Renal cortex interstitium (tissue), 15 donors: ENCODE measurements at places on chromosomes 3 and 15.

GRCh38 chr3:113629584-113630421, 66.6 kb downstream of the USF3 start:
- peak; percentile 58 for DNase-seq

GRCh38 chr15:39747326-39747725, 35.3 kb downstream of the FSIP1 start:
- no peak for DNase-seq

DNA sequence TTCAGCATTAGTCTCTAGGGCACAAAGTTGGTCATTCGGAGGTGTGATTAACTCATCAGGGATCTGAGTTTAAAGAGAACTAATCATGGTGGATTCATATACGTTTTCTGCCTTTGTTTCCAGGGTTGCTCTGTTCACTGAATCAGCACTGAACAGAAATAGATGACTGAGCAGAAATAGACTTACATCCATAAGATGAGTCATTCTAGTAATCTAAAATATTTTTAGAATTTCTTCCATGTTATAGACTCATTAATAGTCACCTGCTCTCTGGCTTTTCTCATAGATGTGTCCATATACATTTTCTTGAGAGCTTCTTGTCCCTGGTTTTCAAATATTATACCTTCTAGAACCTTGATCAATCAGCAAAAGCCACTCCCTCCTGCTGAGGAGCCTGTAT, 837.6 kb upstream of the DPPA4 start:
- DNase-seq = no peak

- no peak for DNase-seq
These were observed 189.9 kb downstream of the TCF12 start for GRCh38 chr15:57108296-57108695.

- no peak for DNase-seq
These were observed 152.3 kb downstream of the ITPR1 start for GRCh38 chr3:4645468-4645867.

GRCh38 chr3:48686538-48687219, 964 bp upstream of the NCKIPSD start:
- DNase-seq = no peak

DNA sequence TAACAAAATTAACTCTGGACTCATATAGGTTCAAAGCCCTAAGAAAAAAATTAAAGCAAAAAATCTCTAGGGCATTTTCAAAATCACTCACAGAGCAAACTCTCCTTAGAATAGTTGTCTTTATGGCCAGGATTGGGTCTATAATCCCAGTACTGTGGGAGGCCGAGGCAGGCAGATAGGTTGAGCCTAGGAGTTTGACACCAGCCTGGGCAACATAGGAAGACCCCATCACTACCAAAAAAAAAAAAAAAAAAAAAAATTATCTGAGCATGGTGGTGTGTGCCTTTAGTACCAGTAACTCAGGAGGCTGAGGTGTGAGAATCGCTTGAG, 378.1 kb upstream of the TGFBR2 start:
- DNase-seq = no peak

GRCh38 chr3:139325551-139325950, 18.3 kb upstream of the MRPS22 start:
- DNase-seq = no peak

DNA sequence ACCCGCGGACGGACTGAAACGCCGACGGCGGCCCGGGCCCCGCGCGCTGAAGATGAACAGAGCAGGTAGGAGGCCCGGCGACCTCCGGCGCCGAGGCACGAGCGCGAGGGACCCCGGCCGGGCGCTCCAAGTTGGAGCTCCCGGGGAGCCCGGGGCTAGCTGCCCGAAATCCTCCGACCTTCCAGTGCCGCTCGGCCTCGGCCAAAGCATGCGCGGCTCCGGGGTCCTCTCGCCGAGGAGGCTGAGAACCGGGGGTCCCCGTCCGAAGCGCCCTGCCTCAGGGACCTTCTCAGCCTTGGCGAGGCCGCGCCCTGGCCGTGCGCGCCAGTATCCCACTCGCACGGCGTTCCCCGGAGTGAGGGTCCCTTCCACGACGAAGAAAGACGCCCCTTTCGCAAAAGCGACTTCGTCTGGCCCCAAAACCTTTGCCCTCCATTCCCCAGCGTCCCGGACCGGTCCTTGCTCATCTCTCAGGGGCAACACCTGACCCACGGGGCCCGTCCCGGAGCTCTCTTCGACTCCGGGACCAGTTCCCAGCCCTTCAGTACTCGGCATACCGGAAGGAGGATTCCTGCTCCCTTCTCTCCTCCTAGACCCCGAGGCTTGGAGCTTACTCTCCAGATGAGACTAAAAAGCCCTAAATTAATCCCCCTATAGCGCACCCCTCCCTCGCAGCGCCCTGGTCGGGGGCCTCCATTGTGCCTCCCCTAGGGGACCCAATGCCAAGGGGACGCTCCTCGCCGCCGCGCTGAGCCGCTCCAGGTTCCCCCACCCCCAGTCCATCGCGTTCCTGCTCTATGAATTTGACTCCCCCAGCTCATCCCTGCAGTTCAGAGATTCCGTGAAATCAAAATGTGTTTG, 7.7 kb upstream of the FGD5 start:
- no peak for DNase-seq

DNA sequence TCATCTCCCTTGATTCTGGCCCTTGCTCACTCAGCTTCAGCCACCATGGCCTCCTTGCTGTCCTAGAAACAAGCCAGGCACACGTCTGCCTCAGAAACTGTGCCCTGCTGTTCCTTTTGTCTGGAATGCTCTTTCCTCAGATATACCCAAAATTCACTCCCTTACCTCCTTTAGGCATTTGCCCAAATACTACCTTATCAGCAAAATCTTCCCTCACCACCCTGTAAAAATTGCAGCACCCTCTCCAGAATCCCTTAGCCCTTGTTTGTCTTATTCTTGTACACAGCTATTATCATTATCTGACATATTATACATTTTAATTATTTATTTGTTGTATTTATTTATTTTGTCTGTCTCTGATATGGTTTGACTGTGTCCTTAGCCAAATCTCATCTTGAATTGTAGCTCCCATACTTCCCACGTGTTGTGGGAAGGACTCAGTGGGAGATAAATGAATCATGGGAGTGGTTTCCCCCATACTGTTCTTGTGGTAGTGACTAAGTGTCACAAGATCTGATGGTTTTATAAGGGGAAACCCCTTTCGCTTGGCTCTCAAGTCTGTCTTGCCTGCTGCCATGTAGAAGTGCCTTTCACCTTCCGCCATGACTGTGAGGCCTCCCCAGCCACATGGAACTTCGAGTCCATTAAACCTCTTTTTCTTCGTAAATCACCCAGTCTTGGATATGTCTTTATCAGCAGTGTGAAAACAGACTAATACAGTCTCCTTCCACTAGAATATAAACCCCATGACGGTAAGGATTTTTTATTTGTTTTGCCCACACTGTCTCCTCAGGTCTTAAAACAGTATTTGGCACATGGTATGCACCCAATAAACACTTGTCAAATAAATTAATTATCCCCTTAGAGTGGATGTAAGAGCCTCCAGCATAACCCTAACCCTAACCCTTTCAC, 60.0 kb upstream of the STT3B start:
- DNase-seq = no peak

GRCh38 chr15:52427804-52428203, 100.9 kb downstream of the MYO5A start:
- DNase-seq = no peak

- DNase-seq = no peak
These were observed 101.8 kb downstream of the SCN11A start for GRCh38 chr3:38949994-38950393.

GRCh38 chr3:169244119-169244864, 419.2 kb downstream of the MECOM start:
- DNase-seq = no peak

- no peak for DNase-seq
These were observed 1.4 kb downstream of the CACNA2D3 start for GRCh38 chr3:54123776-54124196.

- no peak for DNase-seq
These were observed 44.2 kb downstream of the GRK7 start for GRCh38 chr3:141807277-141808033.

DNA sequence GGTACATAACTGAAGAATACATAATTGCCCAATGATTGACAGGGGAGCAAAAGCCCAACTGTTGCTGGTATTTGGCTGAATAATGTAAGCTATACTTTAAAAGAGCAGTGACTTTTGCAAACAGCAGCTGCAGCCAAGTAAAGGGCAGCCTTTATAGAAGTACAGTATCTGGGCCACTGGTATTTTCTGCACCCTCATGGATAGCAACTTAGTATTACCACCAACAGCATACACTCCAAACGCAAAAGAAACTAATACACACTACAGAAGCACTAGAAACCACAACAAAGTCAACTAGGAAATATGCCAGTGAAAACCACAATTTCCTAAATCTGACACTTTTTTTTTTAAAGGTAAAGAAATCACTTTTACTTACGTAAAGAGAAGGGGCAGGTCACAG, 206.1 kb downstream of the TIGIT start:
- DNase-seq = no peak

- peak; percentile 47 for DNase-seq
These were observed 51.1 kb upstream of the ARRDC4 start for GRCh38 chr15:97909291-97909891.

GRCh38 chr3:27861046-27862036, 139.2 kb upstream of the EOMES start:
- no peak for DNase-seq

GRCh38 chr3:76010252-76010651, 224.9 kb upstream of the ZNF717 start:
- DNase-seq = no peak

- no peak for DNase-seq
These were observed 44.0 kb downstream of the SUCLG2 start for GRCh38 chr3:67610458-67610857.

DNA sequence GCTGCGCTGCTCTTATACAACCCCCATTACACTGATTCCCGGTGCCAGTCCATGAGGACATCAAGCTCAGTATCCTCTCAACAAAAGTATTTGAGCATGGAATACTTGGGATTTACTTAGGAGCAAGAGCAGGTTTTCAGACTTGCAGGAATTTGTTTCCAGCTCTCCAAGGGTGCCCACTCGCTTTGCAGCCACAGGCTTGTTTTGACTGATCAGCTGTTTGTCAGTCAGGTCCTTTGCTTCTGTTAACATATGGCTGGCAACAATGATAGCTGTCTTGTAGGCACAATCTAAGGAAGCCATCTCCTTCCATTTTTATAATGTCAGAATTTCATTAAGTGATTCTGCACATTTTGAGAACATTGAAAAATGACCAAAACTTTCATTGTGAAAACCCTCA, 38.2 kb upstream of the MCF2L2 start:
- no peak for DNase-seq

GRCh38 chr3:148863297-148863696, 1.8 kb upstream of the CPA3 start:
- DNase-seq = no peak

DNA sequence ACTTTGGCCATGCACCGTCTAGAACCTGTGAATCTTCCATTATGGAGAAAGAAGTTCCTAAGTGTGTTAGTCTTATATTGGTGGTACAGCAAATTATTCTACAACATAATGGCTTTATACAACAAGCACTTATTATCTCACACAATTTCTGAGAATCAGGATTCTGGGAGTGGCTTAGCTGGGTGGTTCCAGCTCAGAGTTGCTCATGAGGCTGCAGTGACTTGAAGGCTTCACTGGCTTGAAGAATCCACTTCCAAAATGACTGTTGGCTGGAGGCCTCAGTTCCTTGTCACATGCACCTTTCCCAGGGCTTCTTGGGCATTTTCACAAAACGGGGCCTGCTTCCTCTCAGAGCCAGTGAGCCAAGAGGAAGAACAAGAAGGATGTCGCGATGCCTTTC, 82.3 kb upstream of the RNF7 start:
- no peak for DNase-seq

GRCh38 chr3:161443921-161444693, 52.5 kb upstream of the OTOL1 start:
- no peak for DNase-seq

DNA sequence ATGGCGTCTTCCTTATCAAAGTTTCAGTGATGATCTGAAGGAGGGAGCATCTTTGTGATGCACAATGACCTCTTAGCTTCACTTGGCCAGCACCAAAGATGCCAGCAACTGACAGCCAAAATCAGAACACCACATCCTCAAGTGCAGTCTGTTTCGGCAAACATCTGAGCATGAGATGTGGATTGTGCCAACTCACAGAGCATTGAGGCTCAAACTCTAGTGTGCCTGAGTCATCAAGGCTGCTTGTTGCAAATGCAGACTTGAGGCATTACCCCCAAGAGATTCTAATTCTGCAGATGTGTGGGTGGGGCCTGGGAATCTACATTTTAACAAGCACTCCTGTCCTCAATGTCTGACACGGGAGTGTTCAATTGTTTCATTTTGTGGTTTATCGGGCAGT, 35.8 kb downstream of the ABHD5 start:
- DNase-seq = no peak

GRCh38 chr3:34881026-34881425, 758.3 kb upstream of the ARPP21 start:
- no peak for DNase-seq

DNA sequence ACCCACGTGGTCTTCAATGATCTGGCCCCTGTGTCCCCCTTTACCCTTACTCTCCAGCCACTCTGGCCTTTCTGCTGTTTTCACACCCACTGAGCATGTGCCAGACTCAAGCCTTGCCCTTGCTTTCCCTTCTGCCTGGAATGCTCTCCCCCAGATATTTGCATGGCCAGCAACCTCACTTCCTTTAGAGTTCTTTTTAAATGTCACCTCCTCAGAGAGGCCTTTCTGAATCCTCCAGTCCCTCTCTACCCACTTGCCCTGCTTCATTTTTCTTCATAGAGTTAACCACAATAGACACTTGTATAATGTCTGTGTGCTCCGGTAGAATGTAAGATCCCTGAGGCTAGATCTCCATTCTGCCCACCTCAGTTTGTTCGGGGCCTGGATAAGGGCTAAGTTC, 39.4 kb upstream of the TIPARP start:
- DNase-seq = no peak

DNA sequence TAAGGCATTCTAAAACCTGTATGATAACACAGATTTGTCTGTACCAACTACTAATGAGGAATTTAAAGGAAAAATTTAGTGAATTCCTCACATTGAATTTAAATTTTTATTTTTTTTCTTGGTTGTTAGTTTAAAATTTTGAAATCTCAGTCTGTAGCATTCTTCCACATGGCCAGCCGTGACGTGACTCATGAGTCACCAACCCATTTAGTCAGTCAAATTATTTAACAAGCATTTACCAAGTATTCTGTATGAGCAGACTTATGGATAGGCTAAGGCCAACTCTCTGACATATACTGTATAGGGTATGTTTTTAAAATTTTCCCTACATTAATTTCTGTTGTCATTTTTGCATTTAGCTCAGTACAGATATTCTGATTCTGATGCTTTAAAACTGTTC, 112.9 kb downstream of the CNTN4 start:
- DNase-seq = no peak

DNA sequence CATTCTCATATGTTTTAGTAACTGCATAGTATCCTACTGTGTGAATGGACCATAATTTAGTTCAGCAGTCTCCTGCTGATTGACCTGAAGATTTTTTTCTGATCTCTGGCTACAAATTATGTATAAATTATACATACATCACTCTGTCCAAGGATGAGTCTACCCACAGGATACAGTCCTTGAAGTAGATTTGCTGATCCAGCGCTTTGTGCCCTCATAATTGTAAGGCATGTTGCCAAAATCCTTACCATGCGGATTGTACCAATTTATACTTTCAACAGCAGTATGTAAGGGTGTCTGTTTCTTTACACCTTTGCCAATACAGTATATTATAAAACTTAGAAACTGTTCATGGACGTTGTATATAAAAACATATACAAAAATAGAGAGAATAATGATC, 46.5 kb downstream of the ACAA1 start:
- no peak for DNase-seq

- DNase-seq = no peak
These were observed 40.7 kb downstream of the TNIK start for GRCh38 chr3:171419457-171419856.

GRCh38 chr3:146501752-146502151, 32.4 kb upstream of the PLSCR2 start:
- no peak for DNase-seq
